Dermis blood vessel endothelial cell (primary cell): ENCODE measurements at places on chromosomes 3 and 15. TPM values are rescaled to one million over a fixed set of nuclear protein-coding genes. Genes with fewer than 3 reads are reported as not detected.

GRCh38 chr15:44598066-44598465 lies 61.1 kb downstream of the EIF3J start:
- no peak for DNase-seq

DNA sequence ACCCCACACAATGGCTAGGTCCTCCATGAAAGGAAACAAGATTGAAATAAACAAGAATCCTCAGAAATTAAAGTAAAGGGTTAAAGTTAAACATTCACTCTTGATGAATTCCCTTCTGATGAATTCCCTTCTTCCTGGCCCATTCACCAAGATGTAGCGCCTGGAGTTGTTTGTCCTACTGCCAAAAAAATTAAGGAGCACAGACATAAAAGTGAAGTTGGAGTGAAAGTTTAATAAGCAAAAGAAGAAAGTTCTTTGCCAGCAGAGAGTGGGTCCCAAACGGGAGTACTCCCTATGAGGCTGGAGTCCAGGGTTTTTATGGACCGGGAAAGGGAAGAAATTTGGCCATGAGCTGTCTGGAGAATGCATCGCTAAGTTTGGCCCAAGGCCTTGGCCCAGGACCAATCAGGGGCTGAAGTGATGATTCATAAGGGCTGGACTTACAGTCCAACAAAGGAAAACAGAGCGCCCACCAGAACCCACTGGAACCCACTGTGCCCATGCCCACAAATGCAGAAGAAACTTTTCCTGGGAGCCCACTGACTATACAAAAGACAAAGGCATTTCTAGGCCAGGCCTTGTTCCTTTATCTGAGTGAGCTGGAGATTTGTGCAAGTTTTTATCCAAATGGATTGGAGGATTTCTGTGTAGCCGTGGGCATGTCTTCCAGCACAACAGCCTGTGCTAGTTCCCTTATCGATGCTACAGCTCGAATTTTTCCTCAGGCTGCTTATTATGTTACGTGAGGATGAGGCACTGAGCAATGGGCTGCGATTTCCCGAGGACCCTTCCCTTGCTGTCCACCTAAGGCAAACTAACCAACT lies 1561.6 kb downstream of the OTOL1 start:
- DNase-seq = no peak

- peak; percentile 41 for DNase-seq
Measured at GRCh38 chr15:77819851-77820728, 187.4 kb upstream of the LINGO1 start.

DNA sequence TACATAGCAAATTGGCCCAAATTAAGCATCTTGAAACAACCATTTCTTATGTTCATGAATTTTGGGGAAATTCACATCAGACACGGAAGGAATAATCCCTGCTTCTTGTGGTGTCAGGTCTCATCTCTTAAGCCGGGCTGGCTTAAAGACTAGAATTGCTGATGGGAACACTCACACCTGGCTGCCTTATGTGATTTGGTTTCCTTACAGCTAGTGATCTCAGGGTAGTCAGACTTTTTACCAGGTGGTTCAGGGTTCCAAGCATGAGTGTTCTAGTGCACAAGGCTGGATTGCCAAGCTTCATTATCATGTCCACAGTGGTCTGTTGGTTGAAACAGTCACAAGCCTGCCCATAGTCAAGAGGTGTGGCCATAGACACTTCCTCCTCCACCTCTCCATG lies 20.3 kb upstream of the CCNL1 start:
- no peak for DNase-seq

DNA sequence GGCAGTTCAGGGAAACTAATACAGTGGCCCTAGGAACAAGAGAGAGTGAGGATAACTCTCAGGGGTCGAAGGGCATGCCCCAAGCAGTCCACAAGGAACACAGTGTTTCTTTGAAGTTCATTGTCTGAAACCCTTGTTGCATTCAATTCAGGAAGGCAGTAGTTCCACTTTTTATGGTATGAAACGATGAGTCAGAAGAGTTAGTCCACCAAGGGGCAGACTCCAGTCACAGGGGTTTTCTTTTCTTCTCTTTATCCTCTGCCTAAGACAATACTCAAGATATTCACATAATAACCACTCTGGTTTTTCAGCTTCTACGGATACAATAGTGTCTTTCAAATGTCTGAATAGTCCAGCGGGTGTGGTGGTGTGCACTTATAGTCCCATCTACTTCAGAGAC lies 23.7 kb upstream of the TICRR start:
- peak; percentile 3 for DNase-seq

- no peak for DNase-seq
Measured at GRCh38 chr3:60645801-60646200, 605.5 kb downstream of the FHIT start.

DNA sequence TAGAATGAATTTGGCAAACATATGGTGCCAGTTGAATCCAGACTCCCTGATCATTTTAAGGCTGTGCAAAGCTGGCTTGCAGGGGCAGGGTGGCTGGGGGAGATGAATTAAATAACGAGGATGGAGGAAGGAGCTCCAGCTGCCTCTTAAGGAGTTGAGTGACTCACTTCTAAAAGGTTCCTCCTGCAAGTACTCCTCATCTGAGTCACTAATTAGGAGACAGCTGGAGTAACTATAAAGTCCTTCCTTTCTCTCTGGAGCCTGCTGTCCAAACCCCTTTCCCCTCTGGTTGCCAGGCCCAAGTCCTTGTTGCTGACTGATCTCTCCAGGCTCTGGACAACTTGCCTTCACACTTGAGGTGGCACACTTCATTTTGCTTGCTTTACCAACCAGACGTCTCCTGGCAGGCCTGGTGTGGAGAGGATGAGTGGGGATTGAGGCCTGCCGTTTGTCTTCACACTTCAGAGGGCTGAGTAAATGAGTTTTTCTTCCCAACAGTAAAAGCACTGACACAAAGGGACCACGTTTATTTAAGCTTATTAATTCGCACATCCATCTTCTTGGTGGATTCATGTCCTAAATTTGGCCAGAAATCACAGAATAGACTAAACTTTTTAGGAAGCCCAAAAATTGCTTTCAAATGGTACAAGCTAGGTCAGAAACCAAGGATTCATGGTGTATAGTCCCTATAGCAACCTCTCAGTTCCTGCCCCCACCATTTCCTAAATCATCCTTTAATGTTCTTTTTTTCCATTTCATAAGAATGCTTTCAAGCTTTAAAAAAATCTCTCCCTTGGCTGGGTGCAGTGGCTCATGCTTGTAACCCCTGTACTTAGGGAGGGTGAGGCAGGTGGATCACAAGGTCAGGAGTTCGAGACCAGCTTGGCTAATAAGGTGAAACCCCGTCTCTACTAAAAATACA lies 90.5 kb upstream of the MYRIP start:
- peak; percentile 71 for DNase-seq

DNA sequence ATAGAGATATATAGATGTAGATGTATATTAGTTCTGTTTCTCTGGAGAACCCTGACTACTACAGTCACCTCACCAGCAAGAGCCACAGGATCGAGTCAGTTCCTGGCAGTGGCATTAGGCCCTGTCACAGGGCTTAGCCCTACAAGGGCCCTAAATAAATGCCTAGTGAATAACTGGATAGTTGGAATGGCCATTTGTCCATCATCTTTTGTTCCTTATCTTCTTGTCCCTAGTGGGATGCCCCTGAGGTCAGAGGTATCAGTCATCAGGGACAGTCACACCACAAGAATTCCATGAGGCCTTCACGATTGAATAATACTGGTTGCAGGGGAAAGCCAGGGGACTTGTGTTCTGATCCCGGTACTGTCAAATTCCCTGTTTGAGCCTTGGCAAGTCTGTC lies 204.9 kb upstream of the PPP2R3A start:
- no peak for DNase-seq

DNA sequence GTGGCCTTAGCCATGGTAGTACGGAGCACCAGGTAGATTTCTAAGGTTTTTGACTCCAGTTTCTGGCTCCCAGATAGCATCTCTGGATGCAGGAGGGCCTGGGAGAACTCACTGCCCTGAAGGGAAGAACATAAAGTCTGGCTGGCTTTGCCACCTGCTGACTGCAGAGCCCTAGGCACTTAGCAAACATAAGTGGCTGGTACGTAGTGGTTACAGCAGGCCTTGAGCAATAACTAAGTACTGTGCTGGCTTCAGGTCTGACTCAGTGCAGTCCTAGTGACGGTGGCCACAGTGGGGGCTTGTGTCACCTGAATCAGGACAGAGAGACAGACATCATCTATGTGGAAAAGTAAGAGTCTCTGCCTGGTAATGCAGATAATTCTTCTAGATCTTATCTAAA lies 871.1 kb downstream of the PDCD6IP start:
- DNase-seq = no peak

- no peak for DNase-seq
Measured at GRCh38 chr15:63192619-63193206, 3.3 kb downstream of the RAB8B start.

GRCh38 chr3:148146947-148147826 lies 550.5 kb upstream of the AGTR1 start:
- no peak for DNase-seq

- DNase-seq = peak; percentile 55
Measured at GRCh38 chr15:58932710-58933280, 684 bp downstream of the SLTM start.

GRCh38 chr3:50164481-50164880 lies 9.4 kb downstream of the SEMA3F start:
- no peak for DNase-seq

- DNase-seq = no peak
Measured at GRCh38 chr3:14658978-14659377, 7.4 kb downstream of the CCDC174 start.

DNA sequence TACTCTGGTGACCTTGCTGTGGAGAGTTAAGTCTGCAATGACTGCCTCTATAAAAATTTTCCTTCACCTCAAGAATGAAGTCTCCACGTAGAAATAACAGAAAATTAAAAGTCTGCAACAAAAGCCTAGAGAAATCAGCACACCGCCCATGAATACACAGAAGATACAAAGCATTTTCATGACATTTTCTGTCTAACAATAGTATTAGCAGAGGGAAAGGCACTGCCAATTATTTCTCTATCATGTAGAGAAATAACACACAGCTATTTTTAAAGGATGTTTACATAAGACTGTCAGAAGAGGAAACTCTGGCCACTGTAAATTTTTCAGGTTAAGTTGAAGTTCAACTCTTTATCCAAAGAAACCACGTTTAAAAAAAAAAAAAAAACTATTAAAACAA lies 80.8 kb downstream of the GSK3B start:
- DNase-seq = peak; percentile 54

DNA sequence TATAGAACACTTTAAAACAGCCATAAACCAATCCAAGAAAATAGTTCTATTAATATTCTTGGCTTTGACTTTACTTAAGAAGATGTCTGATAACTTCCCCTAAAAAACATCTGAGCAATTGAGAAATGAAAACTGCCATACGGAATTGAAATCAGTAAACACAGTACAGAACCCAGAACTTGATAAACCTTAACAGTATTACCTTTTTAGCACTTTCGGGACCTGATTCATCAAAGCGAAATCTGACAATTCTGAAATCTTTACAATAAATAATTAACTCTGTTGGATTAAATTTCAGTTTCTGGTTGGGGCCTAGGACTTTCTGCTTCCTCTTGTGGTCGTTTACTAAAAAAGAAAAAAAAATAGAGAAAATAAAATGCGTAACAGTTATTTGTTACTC lies 17.3 kb downstream of the MTMR10 start:
- no peak for DNase-seq

- no peak for DNase-seq
Measured at GRCh38 chr3:167166594-167167253, 213.4 kb downstream of the ZBBX start.

DNA sequence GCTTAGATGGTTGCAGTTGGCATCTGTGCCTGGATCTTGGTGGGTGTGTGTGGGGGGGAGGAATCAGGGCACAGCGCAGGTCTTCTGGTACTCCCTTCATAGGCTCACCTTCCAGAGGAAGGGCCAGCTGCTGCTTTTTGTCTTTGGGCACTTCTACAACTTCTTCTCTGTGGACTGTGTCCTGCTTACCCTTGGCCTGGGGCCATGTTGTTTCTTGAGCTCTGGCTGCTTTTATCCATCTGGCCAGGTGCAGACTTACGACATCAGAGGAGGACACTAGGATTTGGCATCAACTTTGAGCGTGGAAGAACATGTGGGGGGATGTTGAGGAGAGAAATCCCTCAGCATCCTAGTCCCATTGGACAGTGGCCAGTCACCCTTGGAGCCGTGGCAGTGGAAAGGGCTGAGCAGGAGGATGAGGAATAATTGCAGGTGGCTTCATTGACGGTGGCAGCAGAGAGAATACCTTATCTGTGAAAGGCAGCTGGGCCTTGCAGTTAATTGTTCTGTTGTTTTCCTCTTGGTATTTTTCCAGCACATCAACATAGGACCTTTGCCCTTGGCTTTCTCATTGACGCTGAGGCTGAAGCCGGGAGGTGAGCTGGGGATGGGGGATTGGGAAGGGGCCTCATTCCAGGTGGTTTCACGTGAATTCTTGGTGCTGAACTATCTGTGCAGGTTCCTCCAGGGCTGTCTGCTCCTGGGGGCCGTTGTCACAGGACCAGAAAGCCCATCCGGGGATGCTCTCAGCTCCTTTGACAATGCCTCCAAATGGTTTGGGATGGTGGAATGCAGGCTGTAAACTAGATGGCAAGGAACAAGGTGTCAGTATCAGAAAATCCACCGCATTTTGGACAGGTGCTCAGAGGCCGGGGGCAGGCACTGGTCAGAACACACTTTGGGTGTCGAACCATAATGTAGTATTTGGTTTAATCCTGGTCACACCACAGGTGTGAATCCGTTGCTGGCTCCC lies 9.7 kb downstream of the EPHB1 start:
- DNase-seq = peak; percentile 42

GRCh38 chr3:55521738-55522421 lies 34.8 kb upstream of the WNT5A start:
- DNase-seq = no peak

DNA sequence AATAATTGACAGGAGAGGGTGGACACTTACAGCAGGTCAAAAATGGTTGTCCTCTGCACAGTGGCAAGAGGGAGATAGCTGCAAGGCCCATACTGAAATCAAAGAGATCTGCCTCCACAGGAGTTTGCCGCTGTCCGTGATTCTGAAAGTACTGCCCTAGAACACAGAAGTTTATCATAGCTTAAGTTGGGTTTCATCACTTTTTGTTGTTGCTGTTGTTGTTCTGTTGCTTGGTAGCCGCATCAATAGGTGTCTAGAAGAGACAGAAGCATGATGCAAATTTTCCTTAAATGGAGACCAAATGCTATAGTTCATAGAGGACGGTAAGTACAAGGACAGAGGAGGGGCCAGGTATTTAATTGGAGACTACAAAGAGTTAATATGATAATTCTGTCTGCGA lies 120.0 kb upstream of the MRPL3 start:
- DNase-seq = no peak

BFSP2 gene
- total RNA-seq = not detected in 2 replicates

GOLGA8T gene
- total RNA-seq = 0.05 TPM in 1 of 2 replicates, not detected in the other

WDR93 gene
- not detected in 2 replicates for total RNA-seq

CCPG1 gene
- total RNA-seq = 70.5 and 84.7 TPM in 2 replicates

ZBBX gene
- total RNA-seq = 0.05 TPM in 1 of 2 replicates, not detected in the other

DOCK3 gene
- total RNA-seq = under 0.01 TPM in 1 of 2 replicates, not detected in the other

PIGX gene
- 34.4 and 44.0 TPM in 2 replicates for total RNA-seq

FBLN2 gene
- 9.4 and 16.5 TPM in 2 replicates for total RNA-seq
